IPS DF 6.9 (cell line): ENCODE measurements at places on chromosomes 4 and X.

DNA sequence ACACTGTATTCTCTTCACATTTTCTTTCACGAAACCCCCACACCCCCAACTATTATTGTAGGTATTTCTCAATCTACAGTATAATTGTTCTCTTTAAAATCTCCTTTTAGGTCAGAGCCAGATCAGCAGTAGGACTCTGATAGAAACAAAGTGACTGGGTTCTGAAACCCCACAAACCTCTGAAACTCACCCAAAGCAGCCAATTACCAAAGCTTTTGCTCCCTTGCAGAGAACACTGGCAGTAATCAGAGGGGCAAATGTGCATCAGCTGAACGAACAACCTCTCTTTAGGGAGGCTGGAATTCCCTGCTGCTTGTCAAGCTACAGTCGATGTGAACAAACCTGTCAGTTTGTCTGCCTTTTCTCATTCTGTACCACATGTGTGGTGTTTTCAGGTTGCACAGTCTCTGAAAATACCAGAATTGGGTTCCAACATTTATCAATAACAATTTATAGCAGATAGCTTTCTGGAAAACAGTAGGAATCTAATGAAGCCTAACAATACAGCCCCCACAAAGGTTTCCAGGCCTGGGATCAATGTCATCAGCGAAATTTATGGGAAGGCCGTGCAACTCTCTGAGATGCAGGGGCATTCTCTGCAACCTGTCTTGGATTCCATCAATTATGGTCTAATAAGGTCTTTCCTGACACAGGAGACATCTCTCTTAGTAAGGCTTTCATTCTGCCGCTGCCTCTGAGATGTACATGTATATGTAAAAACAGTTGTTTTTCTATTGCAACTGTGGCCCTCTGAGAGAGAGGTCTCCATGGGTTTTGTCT lies 395.9 kb downstream of the GPAT3 start:
- DNase-seq, result no peak

DNA sequence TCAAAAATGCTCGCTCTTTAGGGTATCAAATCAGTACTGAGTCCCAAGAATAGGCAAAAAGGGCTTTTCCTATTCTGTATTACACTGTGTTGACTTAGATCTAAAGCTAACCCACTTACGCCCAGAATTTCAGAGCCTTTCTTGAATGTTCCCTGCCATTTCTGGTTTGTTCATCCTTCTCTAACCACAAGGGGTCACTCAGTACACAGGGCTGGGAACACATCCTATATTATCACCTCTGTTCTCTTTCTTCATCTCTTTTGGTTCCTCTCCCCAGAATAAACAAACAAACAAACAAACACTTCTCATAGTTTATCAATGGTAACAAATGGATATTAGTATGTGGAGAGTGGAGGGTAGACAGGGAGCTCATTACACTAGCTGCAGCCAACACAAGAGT lies 25.5 kb upstream of the MORC4 start:
- DNase-seq, result peak; percentile 4

DNA sequence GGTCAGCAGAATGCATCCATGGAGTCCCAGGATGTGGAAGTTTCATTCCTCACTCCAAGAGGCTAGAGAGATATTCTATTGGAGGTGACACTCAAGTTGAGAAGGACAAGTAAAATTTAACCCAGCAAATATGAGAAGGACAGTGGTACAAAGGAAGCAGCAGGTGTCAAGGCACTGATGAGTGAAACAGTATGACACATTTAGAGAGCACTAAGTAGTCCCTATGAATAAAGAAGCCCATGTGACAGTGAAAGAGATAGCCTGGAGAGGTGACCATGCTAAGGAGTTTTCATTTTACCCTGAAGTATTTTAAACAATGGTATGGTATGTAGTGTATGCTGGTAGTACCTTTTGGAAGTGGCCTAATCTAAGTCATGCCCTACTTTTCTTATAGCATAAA lies 9.2 kb downstream of the BMX start:
- DNase-seq, result no peak

DNA sequence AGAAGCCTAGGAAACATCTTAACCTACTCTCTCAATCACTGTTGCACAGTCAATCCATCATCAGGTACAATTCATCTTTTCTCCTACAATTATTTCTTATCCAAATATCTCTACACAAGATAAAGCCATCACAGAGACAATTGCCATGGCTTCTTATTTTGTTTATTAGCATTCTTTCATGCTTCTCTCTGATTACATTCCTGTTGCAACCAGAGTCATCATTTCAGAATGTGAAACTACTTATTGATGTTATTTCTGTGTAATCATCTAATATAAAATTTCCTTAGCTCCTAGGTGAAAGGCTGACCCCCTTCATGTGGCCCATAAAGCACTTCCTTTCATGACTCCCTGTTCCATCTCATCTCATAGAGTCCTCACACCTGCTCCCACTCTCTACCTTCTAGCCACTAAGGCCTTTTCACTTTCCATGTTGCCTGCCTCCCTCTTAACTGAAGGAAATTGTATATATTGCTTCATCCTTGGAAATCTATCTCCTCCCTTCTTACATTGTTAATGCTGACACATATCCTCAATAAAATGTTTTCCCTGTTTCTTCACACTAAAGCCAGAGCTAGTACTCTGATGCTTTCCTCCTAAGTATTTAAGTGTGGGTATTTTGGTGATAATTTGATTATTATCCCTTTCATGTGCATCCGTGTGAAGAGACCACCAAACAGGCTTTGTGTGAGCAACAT lies 829.9 kb downstream of the FAT4 start:
- no peak for DNase-seq

DNA sequence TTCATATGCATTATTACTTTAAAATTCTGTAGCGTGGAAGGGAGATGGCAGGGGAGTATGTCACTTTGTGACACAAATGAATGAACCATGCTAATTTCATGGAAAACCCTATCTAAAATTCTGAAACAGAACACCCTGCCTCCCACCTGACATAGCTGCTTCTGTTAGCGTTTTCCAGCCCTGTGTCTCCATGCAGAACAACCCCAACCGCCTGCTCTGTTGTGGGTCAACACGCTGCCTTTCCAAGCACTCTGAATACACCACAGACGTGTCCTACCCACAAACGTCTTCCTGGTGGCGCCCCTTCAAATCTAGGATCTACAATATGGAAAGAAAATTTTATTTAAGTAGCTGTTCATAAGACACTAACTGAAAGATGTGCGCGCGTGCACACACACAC lies 238.6 kb downstream of the TRIML1 start:
- DNase-seq, result no peak

DNA sequence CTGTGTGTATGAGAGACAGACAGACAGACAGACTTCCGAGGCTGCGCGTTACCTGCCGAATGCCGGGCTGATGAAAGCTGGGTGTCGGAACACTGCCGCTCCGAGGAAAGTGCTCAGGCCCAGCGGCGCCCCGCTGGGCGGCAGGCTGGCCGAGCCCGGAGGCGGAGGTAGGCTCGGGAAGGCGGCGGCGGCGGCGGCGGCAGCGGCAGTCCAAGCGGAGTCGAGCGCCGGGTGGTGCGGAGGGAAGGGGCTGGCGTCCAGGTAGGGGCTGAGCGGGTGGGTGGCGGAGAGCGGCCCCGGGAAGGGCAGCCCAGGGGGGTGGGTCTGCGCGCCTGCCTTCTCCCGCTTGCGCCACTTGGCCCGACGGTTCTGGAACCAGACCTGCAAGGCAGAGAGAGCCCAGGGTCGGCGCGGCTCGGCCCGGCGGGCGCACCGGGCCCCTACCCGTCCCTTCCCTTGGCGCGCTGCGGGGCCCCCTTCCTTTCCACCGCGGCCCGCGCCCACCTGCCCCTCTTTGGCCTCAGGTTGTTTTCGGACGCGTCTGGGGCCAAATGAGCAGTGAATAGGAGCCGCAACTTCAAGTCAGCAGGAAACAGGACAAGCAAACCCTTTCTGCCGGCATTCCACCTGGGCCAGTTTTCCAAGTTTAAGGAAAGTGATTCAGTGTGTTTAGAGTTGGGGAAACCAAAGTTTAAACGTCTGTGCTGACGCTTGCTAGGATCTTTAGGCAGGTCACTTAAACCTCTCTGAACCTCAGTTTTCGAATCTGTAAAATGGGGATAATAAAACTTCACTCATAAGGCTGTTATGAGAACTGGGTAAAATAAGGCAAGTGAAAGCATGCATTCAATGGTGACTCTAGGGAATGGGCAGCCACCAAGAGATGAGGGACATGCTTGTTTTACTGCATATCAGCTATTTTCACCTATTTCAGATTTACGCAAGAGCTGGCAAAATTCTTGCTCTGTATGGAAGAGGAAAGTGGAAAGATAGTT lies 8.4 kb downstream of the ARX start:
- DNase-seq, result no peak

DNA sequence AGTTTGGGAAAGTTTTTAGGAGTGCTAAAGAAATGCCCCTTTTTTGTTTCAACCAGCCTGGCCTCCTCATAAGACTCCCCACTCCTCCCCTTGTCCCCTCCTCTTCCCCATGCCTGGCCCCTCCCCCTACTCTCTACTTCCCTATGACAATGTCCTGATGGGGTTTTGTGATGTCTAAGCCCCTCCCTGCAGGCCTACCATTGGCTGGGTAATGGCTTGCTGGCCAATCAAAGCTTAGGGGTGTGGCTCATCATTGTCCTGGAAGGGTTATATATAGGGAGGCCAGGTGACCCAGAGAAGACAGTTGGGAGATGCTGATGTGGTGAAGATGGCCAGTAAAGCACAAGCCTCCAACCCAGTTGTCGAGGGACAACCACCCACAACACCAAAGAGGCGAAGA lies 48.2 kb upstream of the PASD1 start:
- DNase-seq, result no peak

GRCh38 chr4:6172093-6172926 lies 28.0 kb downstream of the JAKMIP1 start:
- DNase-seq, result no peak
